Right renal cortex interstitium (tissue), 3 donors: ENCODE measurements at places on chromosomes 1 and 21. TPM values are rescaled to one million over a fixed set of nuclear protein-coding genes. Genes with fewer than 3 reads are reported as not detected.

Gene GJA5
- 27.4 TPM for polyA plus RNA-seq

Gene SPRR5
- not detected for polyA plus RNA-seq

Gene S100A16
- polyA plus RNA-seq: 112 TPM

Gene C1orf115
- 28.4 TPM for polyA plus RNA-seq

Gene ATAD3A
- 18.1 TPM for polyA plus RNA-seq

Gene CD34
- 116 TPM for polyA plus RNA-seq

DNA sequence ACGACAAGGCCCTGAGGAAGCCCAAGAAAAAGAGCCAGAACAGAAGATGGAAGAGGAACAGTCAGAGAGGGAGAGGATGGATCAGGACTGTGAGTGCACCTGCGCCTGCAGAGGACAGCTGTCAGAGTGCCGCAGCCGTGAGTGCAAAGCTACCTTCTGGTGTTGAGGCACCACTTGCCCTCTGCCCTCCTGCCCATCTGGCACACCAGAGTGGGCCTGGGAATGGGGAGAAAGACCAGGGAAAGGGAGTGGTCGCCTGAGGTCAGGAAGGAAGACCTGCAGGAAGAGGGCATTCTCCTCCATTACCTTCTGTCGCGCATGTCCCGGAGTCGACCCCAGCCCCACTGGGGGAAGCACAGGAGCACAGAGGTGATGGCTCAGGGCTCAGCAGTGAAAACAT is 26.2 kb downstream of the VASH2 start:
- DNase-seq: no peak

DNA sequence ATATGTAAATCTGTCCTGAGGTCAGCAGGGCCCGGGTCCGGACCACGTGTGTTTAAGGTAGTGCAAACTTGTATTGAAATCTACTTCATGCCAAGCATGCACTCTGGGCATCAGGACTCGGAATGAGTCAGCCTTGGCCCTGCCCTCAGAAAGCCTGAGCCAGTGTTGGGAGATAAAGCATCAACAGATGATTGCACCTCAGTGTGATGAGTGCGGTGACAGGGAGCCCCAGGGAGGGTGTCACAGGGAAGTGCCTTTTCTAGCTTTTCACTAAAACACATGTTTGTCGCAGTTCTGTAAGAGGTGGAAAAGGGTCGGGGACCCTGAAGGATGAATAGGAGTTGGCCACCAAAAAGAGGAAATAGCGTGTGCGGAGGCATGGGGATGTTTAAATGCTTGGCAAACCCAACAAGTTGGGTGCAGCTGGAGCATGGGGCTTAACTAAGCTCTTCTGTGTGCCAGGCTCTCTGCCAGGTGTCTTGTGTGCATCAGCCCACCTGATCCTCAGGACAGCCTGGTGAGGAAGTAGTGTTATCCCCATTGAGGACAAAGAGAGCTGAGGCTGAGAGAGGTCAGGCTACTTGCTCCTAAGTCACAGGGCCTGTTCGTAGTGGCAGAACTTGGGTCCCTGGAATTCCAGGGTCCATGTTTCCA is 48.2 kb upstream of the EPB41 start:
- no peak for DNase-seq

- no peak for DNase-seq
Measured at GRCh38 chr1:23529146-23530086, 1.6 kb downstream of the E2F2 start.

DNA sequence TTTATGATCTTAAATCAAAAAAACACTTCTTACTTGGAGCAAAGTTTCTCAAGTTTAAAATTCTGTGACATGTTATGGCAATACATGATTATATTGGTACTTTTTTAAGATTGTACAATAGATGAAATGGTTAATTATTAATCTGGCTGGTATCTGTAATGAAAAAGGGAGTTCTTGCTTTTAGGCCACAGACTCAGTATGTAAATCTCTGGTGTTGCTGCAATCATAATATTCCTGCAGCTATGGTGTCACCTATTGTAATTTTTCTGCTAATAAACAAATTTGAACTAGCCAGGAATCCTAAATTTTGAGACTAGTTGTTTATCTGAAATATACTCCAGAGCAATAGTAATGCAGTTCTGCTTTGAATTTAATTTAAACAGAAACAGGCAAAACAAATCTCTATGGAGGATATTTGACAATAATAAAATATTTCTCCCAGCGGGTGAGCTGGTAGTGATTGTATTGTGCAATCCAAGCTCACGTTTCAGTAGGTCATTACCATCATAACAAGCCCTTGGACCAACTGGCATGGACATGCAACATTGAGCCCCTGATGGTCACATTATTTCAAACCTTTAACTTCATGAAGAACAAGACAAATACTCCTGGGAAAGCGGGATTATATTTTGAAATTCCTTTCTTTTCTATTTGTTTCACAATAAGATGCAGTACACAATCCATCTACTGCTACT is 77.2 kb upstream of the USH2A start:
- no peak for DNase-seq

GRCh38 chr1:107379826-107380225 is 239.0 kb downstream of the NTNG1 start:
- no peak for DNase-seq

- DNase-seq: no peak
Measured at GRCh38 chr1:112393631-112393974, 2.4 kb upstream of the CTTNBP2NL start.

GRCh38 chr1:3386205-3387002 is 68.1 kb upstream of the ARHGEF16 start:
- no peak for DNase-seq

- DNase-seq: no peak
Measured at GRCh38 chr1:45493116-45493697, 2.2 kb upstream of the TESK2 start.

GRCh38 chr1:172827301-172827700 is 168.4 kb downstream of the FASLG start:
- DNase-seq: no peak

- DNase-seq: no peak
Measured at GRCh38 chr1:175787881-175788280, 44.5 kb upstream of the TNR start.

DNA sequence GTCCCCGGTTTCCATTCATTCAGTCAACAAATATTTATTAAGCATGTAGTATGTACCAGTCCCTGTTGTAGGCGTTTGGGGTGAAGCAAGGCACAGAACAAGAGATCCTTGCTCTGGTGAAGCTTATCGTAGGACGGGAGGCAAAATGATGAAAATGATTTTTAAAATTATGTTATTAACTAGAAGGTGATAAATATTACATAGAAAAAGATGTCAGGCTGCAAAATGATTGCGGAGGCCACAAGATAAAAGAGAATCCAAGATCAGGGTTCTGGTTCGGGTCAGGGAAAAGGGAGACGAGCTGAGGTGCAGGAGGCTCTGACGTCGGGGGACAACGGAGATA is 602 bp upstream of the CGN start:
- DNase-seq: no peak

GRCh38 chr1:20185834-20186782 is at the start of the genes PLA2G2C and UBXN10:
TSS of gene PLA2G2C (minus strand) at chr1:20186518. CDS start at chr1:20177363, 9,155 bp downstream.
TSS of gene UBXN10 (plus strand) at chr1:20186096. CDS start at chr1:20190562, 4,466 bp downstream.
- no peak for DNase-seq

DNA sequence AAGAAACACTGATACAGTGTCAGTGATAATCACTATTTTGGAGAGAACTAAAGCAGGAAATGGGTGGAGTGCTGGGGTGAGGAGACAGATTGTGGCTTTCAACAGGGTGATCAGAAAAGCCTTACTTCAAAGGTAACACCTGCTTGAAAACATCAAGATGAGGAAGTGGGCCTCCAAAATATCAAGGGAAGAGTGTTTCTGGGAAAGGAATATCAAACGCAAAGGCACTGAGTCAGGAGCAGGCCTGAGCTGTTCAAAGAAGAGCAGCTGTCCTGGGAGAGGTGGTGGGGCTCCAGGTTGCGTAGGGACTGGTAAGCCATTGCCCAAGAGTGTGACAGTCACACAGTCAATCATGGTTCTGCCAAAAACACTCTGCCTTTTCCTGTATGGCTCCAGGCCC is 47.1 kb upstream of the ATP1A1 start:
- DNase-seq: no peak

DNA sequence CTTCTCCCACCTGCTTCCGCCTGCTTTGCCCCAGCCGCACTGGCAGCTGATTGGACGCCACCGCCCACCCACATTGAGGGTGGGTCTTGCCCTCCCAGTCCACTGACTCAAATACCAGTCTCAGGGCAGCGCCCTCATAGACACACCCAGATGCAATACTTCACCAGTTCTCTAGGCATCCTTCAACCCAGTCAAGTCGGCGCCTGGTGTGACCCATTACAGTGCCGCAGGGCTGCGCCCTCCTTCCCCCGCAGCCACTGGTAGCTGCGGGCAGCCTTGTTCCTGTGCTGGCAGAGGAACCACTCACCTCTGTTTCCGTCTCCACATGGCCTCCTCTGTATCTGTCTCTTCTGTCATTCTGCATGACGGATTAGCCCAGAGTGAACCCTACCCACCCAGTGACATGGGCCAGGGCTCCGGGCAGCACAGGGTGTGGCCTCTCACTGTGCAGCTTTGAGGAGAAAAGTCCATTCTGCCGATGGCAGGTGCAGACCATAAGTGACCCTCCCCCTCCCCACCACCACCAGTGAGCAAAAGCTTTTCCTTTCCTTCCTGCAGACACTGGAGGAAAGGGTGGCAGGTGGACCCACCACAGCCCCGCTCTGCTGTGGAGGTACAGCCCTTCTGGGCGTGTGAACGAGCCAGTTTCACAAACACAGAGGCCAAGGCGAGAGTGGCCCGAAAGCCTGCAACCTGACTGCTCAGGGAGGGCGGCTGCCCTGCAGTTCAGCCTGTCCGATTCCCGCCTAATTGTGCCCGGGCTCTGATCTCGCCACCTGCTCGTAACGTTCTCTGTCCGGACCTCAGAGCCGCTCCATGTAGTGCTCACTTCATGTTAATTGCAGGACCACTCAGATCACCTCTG is 57.1 kb downstream of the FAAP20 start:
- DNase-seq: no peak

DNA sequence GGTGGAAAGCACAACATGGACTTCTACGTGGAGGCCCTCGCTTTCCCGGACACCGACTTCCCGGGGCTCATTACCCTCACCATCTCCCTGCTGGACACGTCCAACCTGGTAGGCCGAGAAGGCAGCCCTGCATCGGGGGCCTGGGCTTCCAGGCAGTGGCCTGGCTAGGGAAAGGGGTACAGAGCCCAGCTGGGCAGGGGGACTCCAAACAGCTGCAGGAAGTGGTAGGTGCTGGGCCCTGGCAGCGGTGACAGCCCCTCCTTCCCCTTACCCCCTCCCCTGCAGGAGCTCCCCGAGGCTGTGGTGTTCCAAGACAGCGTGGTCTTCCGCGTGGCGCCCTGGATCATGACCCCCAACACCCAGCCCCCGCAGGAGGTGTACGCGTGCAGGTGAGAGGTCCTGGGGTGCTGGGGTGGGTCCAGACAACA is 30.0 kb upstream of the PADI6 start:
- no peak for DNase-seq

- no peak for DNase-seq
Measured at GRCh38 chr1:55827350-55827749, 612.2 kb upstream of the USP24 start.

GRCh38 chr1:219085988-219086387 is 87.7 kb upstream of the LYPLAL1 start:
- DNase-seq: no peak

- no peak for DNase-seq
Measured at GRCh38 chr21:42737951-42738590, 84.7 kb downstream of the PDE9A start.

DNA sequence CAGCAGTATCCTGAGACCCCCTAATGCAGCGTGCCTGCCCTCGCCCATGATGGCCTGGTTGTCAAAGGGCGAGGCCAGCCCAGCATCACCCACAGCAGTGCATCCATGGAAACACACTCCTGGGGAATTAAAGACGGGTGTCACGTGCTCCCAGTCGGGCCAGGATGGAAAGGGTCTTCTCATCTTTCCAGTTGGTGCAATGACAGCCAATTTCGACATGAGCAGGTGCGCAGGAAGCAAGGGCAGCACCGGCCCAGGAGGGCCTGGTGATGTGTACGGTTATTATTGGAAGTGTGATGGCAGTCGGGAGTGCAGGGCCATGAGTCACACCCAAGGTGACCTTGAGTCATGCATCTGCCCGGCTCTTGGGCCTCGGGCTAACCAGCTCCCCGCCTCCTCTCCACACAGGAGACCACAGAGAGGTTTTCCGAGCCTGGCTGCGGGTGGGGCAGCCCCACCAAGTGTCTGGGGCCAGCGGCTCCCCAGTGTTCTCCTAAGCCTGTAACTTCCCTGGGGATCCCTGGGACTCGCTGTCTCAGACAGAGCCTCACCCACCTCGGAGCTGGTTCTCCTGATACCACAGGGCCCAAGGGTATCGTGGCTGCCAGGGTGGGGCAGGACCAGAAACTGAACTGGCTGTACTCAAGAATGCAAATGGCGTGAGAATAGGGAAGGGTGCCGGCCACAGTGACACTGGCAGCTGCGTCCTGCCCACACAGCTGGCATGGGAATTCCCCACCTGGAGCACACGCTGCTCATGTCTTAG is 119.8 kb downstream of the SIK1 start:
- no peak for DNase-seq

DNA sequence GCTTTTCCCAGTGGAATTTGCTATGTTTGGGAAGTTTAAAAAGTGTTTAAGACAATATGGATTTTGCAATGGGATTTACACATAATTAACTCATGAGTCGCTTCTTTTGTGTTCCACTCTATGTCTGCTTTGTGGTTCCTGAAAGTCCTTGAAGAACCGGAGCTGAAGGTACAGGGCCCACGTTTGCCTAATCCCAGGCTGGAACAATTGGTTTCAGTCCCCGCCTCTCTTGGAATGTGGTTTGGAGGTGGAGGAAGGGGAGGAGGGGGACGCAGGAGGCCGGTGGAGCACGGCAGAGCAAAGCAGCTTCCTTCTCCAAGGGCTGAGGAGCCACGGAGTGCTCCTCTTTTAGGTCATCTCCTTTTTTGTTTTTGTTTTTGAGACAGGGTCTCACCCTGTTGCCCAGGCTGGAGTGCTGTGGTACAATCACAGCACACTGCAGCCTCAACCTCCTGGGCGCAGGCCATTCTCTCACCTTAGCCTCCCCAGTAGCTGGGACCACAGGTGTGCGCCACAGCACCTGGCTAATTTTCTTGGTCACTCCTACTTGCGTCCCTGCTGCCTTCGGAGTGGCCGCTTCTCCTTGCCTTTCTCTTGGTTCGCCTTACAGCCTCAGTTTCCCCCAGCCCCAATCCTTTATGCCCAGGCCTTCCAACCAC is 129.5 kb upstream of the ERRFI1 start:
- no peak for DNase-seq

- DNase-seq: peak; percentile 17
Measured at GRCh38 chr1:212368073-212368484, 46.6 kb downstream of the PACC1 start.

DNA sequence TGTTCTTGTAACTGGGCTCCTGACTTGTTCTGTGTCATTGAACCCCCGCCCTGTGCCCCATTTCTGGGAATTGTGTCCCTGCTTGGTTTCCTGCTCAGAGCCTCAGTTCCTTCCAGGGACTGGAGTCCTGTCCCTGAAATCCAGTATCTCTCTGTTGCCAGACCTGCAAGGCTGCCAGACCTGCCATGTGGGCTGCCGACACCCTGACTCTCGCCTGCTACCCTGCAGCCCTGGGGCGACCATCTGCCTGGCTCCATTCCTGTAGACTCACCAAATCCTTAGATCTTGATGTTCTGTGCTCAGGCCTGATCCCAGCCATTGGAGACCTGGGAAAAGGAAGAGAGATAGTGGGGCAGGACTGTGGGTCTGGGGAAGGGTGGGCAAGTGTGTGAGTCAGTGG is 383.3 kb upstream of the PROX1 start:
- DNase-seq: no peak
